ENCODE measurements at places on chromosomes 3 and 15.
A peak's percentile ranks its signal among the peaks of the same experiment; 100 is the strongest.

DNA sequence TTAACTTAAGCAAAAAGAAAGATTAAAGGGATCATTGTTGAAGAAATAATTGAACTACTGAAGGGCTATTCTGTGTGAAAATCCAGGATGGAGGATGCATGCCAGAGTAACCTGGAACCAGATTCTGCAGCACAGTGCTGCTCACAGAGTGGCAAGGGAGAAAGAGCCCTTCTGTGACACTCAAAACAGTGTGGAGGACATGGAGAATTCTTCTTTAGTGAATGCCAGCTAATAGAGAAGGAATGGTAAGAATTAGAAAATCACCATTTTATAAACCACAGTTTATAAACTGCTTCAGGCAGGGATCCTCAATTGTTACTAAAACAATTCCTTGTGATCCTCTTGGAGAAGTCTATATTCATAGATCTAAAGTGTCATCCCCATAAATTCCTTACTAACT is 70.4 kb upstream of the ARHGEF26 start:
- no peak for DNase-seq

GRCh38 chr3:141552440-141552991 is 65.7 kb downstream of the RASA2 start:
- DNase-seq = no peak

DNA sequence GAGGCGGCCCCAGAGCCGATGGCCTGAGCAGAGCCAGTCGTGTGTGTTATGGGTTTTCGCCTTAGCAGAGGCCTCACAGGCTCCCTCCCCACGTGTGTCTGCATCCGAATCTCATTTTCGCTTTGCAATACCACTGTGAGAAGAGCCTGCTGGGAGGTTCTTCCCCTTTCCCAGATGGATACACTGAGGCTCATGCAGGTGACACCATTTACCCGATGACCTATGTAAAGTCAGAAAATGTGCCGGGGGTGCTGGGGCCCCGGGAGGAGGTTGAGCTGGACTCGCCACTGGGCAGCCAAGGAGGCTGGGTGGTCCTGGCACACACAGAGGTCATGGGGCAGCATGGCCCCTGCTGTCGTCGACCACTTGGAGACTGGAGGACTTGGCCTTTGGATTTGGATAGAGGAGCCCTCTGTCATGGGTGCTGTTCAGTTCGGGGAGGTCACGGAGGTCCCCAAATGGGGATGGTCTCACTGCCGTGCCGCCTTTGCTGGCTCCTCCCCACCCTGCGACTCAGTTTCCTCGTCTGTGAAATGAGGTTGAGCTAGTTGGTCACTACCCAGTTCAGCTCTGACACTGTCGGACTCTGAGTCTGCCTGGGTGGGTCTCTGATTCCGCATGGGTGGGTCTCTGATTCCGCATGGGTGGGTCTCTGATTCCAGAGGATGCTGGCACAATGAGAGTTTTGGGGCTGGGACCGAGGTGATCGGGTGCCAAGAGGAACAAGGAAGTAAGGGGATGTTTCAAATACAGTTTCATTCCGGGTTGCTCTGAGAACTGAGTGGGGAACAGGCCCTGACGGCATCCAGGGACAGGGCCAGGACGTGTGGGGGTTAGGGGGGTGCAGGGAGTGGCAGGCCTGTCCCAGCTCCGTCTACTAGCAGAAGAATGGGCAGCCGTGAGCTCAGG is 23.2 kb upstream of the MUC4 start:
- no peak for DNase-seq

GRCh38 chr3:103818800-103819199 is 1384.0 kb downstream of the ZPLD1 start:
- DNase-seq = no peak

GRCh38 chr15:70103880-70104626 is 6.3 kb upstream of the TLE3 start:
- no peak for DNase-seq

DNA sequence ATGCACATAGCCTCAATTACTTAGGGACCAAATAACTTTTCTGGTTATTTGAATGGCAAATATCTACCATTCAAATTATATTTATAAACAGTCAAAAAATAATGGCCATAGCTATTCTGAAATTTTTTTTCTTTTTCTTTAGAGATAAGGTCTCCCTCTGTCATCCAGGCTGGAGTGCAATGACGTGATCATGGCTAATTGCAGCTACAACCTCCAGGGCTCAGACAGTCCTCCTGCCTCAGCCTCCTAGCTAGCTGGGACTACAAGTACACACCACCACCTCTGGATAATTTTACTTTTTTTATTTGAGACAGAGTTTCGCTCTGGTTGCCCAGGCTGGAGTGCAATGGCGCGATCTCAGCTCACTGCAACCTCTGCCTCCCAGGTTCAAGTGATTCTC is 16.6 kb downstream of the PPP1R2 start:
- DNase-seq = no peak

- DNase-seq = peak; percentile 24
Measured at GRCh38 chr3:23940775-23941174, 4.3 kb upstream of the NR1D2 start.

DNA sequence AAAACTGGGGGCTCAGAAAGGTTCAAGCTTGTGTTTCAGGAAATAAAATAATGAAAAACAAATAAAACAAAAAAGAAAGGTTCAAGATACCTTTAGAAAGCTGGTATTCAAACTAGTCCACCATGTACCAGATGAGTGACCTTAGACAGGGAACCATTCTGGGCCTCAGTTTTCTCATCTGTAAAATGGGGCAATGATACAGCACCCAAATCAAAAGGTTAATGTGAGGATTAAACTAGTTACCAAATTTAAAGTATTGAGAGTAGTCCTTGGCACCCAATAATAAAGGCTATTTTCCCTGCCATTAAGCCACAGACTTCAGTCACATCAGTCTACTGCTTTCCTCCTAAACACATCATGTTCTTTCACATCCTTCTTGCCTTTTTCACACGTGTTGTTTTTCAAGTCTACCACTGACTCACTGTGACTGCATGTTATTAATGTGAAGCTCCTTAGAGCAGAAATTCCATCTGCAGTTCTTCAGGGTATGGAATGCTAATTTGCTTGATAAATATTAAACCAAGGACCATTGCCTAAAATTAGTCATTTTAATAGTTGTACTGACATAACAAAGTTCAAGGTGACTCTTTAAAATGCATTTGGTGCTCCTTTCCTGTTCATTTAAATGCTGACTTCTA is 19.9 kb downstream of the TAMM41 start:
- DNase-seq = no peak

- no peak for DNase-seq
Measured at GRCh38 chr15:78004919-78005634, 72.4 kb downstream of the TBC1D2B start.

- DNase-seq = no peak
Measured at GRCh38 chr15:67735896-67736295, 89.4 kb upstream of the SKOR1 start.

DNA sequence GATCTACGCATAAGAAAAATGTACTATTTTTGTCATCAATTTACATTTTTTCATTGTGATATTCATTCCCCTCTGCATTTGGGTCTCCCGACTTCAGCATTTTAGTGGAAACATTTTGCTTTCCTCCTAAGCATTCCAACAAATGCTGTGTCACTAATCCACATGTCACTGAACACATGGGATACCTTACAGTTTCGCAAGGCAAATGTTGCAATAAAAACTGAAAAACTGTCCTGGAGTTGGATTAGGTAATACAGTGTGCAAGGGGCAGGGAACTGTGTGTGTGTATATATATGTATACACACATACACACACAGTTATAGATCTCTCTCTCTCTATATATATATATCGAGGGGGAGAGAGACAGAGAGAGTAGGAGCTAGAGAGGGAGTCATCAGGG is 632.2 kb downstream of the MAGI1 start:
- DNase-seq = peak; percentile 5

DNA sequence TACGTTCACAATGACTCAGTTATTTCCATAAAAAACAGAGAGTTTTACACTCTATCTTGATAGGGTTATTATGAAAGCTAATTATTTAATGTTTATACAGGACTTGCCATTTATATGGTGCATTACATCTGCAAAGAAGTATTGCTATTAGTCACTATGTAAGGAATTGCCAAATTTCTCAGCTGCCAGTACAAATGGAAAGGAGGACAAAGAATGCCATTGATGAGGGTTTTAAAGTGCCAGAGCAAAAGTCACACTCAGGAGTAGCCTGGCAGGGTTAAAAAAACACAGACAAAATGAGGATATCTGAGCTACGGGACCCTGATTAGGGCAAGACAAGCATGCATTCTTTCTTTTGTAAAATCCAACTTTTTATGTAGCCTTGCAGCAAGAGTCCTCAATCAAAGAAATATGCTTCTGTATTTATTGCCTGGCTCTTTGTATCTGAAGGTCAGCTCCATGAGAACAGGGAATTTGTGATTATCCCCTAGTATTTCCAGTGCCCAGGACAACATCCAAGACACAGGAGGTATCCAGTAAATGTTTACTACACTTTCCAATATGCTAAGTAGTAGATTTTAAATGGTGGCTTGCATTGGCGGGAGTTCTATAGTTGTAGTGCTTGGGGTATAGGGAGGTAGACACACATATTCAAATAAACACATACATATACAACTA is 1013.6 kb downstream of the ROBO1 start:
- no peak for DNase-seq

GRCh38 chr15:79218588-79219200 is 63.8 kb upstream of the ANKRD34C start:
- DNase-seq = no peak
